Body of pancreas (tissue), 4 donors: ENCODE measurements at places on chromosomes 11 and 22. TPM values are rescaled to one million over a fixed set of nuclear protein-coding genes. Genes with fewer than 3 reads are reported as not detected.

Gene ANO9
- total RNA-seq = 26.4 TPM

Gene OR2AG1
- total RNA-seq = not detected

Gene SPTBN2
- 52.1 TPM for total RNA-seq

Gene TMEM9B
- 62.5 TPM for total RNA-seq

Gene AMPD3
- total RNA-seq = 3.6 TPM

Gene ART1
- total RNA-seq = not detected

Gene FZD4
- total RNA-seq = 25.4 TPM

Gene TENM4
- 6.6 TPM for total RNA-seq

Gene SAA4
- total RNA-seq = not detected

Gene CRYBB3
- total RNA-seq = not detected

Gene LRRC56
- 1.6 TPM for total RNA-seq

Gene HORMAD2
- not detected for total RNA-seq

DNA sequence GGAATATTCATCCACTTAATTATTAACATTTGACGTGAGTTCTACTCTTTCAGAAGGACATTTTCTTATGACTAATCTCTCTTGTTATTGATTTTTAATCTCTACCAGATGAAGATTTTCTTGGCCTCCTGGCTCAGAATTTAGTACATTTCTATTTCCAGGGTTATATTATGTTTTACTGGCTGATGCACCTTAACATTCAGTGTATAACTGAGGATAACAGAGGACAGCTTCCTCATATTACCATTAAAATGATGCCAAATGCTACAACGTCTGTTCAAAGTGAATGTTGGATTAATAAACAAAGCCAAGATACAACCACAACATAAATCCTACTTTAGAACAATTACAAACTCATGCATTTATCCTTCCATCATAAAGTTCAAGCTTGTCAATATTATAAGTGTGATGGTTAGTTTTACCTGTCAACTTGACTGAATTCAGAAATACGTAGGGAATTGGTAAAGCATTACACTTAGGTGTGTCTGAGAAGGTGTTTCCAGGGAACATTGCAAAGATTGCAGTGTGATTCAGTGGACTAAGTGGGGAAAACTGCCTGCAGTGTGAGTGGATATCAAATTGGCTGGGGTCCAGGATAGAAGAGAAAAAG is 485.2 kb downstream of the LRRC4C start:
- no peaks in the 10 kb centered on the region for H3K36me3 ChIP-seq
- DNase-seq = no peak
- H3K27ac ChIP-seq = no peak overlapping the region
- no peaks in the 10 kb centered on the region for H3K27me3 ChIP-seq
- no peak overlapping the region for H3K4me3 ChIP-seq
- no peaks in the 10 kb centered on the region for H3K4me1 ChIP-seq

DNA sequence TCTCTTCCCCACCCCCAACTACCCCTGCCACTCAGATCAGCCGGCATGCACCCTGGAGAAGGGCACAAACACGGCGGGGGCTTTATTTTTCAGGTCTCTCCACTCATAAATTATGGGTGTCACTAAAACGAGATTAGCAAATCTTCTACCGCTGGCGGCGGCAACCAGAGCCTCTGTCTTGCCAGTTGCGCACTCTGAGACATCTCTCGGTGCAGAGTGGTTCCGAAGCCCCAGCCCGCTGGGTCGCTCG is 125.3 kb upstream of the C11orf58 start:
- DNase-seq = no peak
- no peaks in the 10 kb centered on the region for H3K27me3 ChIP-seq
- H3K36me3 ChIP-seq = no peaks in the 10 kb centered on the region

- no peaks in the 10 kb centered on the region for H3K36me3 ChIP-seq
- peaks cover 81% of the 10 kb centered on the region for H3K4me1 ChIP-seq
- peak overlapping the region; percentile 61 for H3K27ac ChIP-seq
- H3K27me3 ChIP-seq = no peaks in the 10 kb centered on the region
Observed at GRCh38 chr22:39148026-39148726, 4.3 kb downstream of the CBX7 start.

DNA sequence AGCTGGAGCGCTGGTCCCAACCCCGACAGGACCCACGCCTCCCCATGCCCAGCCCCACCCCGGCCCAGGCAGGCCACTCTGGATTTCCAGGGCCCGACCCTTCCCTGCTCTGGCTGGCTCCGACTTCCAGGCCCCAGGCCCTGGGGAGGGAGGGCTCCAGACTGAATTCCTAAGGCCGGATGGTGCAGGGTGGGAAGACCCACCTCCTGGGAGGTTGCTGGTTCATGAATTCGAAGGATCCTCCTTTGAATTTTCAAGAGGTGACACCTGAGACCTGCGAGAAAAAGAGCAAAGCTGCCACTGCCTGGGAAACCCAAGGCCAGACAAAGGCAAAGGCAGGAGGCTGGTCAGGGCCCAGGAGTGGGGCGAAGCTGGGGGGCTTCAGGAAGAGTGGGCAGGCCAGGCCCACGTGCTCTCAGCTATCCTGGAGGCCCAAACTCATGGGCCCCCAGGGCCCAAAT is 47.0 kb upstream of the LINC01488 start:
- no peak for DNase-seq
- H3K27me3 ChIP-seq = no peaks in the 10 kb centered on the region
- peaks cover 7% of the 10 kb centered on the region for H3K4me1 ChIP-seq
- no peak overlapping the region for H3K4me3 ChIP-seq
- no peak overlapping the region for H3K27ac ChIP-seq

- H3K4me3 ChIP-seq = peak overlapping the region; percentile 72
- H3K36me3 ChIP-seq = no peaks in the 10 kb centered on the region
- DNase-seq = peak; percentile 53
- no peaks in the 10 kb centered on the region for H3K27me3 ChIP-seq
- H3K4me1 ChIP-seq = peaks cover 34% of the 10 kb centered on the region
Observed at GRCh38 chr11:93541884-93542810, 1.0 kb downstream of the SMCO4 start.

DNA sequence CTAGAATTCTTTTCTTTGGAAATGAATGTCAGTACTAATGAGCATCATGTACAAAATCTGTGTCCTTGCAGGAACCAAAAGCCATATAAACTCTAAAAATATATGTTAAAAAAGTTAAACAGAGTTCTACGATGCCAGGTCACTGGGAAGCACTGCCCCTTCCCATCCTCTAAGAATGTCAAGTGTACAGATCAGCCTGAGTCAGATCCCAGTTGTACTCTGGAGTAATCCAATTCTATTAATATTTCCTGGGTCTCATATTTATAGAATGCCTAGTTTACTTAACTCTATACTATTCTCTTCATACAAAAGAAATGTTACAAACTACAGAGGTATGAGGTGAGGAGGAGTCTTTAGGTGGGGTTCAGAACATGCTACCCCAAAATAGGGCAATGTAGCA is 460.1 kb downstream of the DLG2 start:
- no peaks in the 10 kb centered on the region for H3K36me3 ChIP-seq
- H3K4me1 ChIP-seq = no peaks in the 10 kb centered on the region
- DNase-seq = no peak
- H3K27ac ChIP-seq = no peak overlapping the region
- no peaks in the 10 kb centered on the region for H3K27me3 ChIP-seq
- no peak overlapping the region for H3K4me3 ChIP-seq

- no peaks in the 10 kb centered on the region for H3K4me1 ChIP-seq
- DNase-seq = no peak
- no peaks in the 10 kb centered on the region for H3K36me3 ChIP-seq
- no peaks in the 10 kb centered on the region for H3K27me3 ChIP-seq
- H3K4me3 ChIP-seq = no peak overlapping the region
Observed at GRCh38 chr11:108786281-108786990, 121.6 kb downstream of the DDX10 start.

GRCh38 chr11:61626580-61627380 is 45.9 kb upstream of the SYT7 start:
- no peaks in the 10 kb centered on the region for H3K27me3 ChIP-seq
- H3K4me3 ChIP-seq = no peak overlapping the region
- peak; percentile 94 for DNase-seq
- H3K27ac ChIP-seq = peak overlapping the region; percentile 89

GRCh38 chr11:118841469-118842242 is 42.0 kb upstream of the CXCR5 start:
- no peaks in the 10 kb centered on the region for H3K27me3 ChIP-seq
- no peaks in the 10 kb centered on the region for H3K36me3 ChIP-seq
- H3K27ac ChIP-seq = no peak overlapping the region
- no peak for DNase-seq

- H3K27me3 ChIP-seq = no peaks in the 10 kb centered on the region
- H3K4me3 ChIP-seq = no peak overlapping the region
- H3K36me3 ChIP-seq = no peaks in the 10 kb centered on the region
- H3K4me1 ChIP-seq = no peaks in the 10 kb centered on the region
- no peak overlapping the region for H3K27ac ChIP-seq
Observed at GRCh38 chr22:39627208-39627607, 56.7 kb downstream of the CACNA1I start.

DNA sequence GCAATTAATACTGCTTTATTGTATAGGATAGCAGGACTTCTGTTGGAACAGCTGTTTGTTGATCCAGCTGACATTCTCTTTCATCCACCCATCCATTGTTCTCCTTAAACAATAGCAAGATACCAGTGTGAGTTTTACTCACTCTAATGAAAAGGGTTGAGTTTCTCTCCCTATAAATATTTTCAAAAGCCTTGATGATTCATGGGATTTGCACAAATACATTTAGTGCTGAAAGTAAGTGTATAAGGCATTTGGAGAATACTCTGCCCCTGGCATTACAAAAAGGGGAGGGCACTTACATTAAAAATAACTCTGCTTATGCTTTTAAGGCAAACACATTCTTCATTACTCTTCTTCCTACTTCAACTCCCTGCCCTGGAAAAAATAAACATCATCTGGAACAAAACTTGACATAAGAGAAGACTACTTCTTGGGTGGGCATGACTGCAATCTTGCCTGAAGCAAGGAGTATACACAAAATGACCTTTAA is 634.9 kb downstream of the METTL15 start:
- no peak overlapping the region for H3K27ac ChIP-seq
- H3K36me3 ChIP-seq = no peaks in the 10 kb centered on the region
- no peaks in the 10 kb centered on the region for H3K4me1 ChIP-seq
- H3K4me3 ChIP-seq = no peak overlapping the region
- DNase-seq = no peak

GRCh38 chr11:135036488-135037297 is 624.7 kb upstream of the B3GAT1 start:
- no peak overlapping the region for H3K4me3 ChIP-seq
- H3K4me1 ChIP-seq = no peaks in the 10 kb centered on the region
- no peaks in the 10 kb centered on the region for H3K36me3 ChIP-seq
- H3K27ac ChIP-seq = no peak overlapping the region
- no peaks in the 10 kb centered on the region for H3K27me3 ChIP-seq

DNA sequence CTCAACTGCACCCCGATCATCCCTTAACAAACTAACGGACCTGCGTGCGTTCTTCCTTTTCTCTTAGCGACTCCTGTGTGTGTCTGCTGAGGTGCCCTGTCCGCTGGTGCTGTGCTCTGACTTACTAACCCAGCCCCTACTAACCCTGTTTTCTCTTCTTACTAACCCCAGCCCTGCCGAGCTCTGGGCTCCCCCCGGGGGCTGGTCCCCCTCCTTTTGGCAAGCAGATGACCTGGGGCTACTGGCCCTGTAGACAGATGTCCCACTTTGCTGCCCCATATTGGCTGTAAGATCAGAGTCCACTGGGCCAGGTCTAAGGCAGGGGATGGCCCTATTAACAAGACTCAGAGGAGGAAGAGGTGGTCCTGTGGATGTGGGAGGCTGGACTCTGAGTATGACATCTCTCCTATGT is 14.7 kb downstream of the MIAT start:
- H3K4me1 ChIP-seq = peaks cover 46% of the 10 kb centered on the region
- H3K4me3 ChIP-seq = no peak overlapping the region
- H3K36me3 ChIP-seq = no peaks in the 10 kb centered on the region
- no peaks in the 10 kb centered on the region for H3K27me3 ChIP-seq
- DNase-seq = no peak

DNA sequence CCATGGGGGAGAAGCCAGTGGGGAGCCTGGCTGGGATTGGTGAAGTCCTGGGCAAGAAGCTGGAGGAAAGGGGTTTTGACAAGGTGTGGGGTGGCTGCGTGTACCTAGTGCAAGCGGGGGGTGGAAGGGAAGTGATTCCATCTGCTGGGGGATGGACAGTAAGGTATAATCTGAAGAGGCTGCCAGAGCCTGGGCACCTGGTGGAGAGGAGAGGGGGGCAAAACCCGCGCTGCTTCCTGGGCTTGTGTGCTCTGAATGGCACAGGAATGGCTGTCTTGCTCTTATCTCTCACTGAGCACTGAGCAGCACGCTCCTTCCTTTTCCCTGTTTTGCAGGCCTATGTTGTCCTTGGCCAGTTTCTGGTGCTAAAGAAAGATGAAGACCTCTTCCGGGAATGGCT is 988 bp downstream of the BANF1 start:
- peak overlapping the region; percentile 92 for H3K27ac ChIP-seq
- no peak overlapping the region for H3K4me3 ChIP-seq
- no peaks in the 10 kb centered on the region for H3K27me3 ChIP-seq

DNA sequence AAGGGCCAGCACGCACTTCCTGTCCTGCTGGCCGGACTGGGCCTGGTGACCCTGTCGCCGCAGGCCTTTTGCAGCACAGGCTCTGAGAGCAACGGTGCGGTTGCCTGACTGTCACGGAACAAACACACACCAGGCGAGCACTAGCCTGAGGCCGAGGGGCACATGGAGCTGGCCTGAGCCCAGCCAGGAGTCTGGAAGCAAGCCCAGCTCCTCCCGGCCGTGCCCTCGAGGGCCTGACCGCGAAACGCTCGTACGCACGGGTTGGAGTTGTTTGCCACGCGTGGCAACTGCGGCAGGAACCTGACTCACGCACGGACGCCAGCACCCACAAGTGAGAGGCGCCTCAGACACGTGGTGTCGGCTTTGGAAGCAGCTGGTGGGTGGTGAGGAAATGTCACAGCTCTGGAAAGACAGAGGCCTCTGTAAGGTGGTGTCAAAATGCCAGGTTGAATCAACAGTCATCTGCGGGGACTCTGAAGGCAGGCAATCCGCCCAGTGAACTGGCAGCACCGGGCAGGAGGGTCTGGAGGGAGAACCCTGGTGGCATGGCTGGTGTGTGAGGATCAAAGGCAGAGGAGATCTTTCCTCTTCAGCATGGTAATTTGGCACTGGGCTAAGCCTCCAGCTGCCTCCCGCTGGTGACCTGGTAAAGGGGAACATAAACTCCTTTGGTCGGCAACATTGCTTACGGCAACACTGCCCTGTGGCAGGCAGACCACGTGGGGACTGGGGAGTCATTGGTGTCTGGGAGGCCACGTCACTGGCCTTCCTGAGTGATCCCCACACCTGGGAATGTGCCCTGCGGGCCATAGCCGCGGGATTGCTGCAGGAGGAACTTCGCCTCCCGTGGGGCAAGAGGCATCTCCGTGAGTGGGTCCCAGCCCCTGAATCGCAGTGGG is 15.3 kb upstream of the IL17REL start:
- no peak for DNase-seq
- H3K36me3 ChIP-seq = no peaks in the 10 kb centered on the region
- no peaks in the 10 kb centered on the region for H3K27me3 ChIP-seq
- H3K4me1 ChIP-seq = peaks cover 10% of the 10 kb centered on the region
- H3K4me3 ChIP-seq = no peak overlapping the region
- no peak overlapping the region for H3K27ac ChIP-seq

GRCh38 chr22:46666577-46667244 is 46.5 kb downstream of the GRAMD4 start:
- no peak for DNase-seq
- H3K4me3 ChIP-seq = no peak overlapping the region
- H3K4me1 ChIP-seq = no peaks in the 10 kb centered on the region
- H3K27me3 ChIP-seq = no peaks in the 10 kb centered on the region

- no peaks in the 10 kb centered on the region for H3K4me1 ChIP-seq
- H3K27me3 ChIP-seq = no peaks in the 10 kb centered on the region
- no peak for DNase-seq
- no peak overlapping the region for H3K27ac ChIP-seq
- no peaks in the 10 kb centered on the region for H3K36me3 ChIP-seq
Observed at GRCh38 chr11:108975026-108975425, 310.2 kb downstream of the DDX10 start.
